RWPE1 (cell line): ENCODE measurements at places on chromosomes 6 and 20.
A peak's percentile ranks its signal among the peaks of the same experiment; 100 is the strongest.

GRCh38 chr6:355373-356208 lies 36.0 kb upstream of the IRF4 start:
- no peak for DNase-seq

DNA sequence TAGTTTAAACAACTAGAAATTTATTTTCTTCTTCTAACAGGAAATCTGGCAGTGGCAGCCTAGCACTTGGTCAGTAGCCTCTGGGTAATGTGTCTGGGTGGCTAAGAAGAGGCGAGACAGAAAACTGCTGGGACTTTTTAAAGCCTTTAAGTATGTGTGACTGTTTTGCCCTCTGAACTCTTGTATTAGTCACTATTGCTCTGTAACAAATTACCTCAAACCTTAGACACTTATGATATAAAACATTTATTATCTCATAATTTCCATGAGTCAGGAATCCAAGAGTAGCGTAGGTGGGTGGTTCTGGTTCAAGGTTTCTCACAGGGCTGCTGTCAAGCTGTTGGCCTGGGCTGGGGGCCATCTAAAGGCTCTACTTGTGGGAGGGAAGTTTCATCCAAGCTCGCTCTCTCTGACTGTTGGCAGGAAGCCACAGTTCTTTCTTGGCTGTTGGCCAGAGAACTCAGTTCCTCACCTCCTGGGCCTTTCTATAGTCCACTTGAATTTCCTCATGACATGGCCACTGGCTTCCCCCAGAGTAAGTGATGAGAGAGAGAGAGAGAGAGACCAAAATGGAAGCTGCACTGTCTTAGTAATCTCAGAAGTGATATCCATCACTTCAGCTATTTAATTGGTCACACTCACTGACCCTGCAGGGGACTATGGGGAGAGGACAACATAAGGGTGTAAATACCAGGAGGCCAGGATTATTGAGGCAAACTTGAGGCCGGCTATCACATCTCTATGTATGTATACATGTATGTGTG lies 17.4 kb upstream of the TBC1D22B start:
- DNase-seq, result peak; percentile 65

GRCh38 chr20:6614836-6615235 lies 152.7 kb upstream of the BMP2 start:
- no peak for DNase-seq

GRCh38 chr6:166775180-166775922 lies 148.3 kb upstream of the RPS6KA2 start:
- DNase-seq, result peak; percentile 69

DNA sequence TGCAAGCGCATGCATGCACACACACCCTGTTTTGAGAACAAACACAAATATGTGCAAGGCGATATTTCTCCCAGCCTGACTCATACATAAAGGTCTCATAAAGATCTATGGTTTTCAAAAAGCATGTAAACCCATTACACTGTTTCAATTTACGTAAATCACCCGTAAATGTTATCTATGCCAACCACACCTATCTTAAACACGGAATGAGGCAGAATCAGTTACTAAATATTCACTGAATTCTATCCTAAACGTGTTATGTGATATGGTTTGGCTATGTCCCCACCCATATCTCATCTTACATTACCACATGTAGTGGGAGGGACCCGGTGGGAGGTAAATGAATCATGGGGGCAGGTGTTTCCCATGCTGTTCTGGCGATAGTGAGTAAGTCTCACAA lies 621.6 kb downstream of the KIF16B start:
- DNase-seq, result no peak

- peak; percentile 48 for DNase-seq
Measured at GRCh38 chr6:20279608-20280287, 67.5 kb upstream of the MBOAT1 start.

GRCh38 chr20:49445176-49445575 lies 37.3 kb downstream of the KCNB1 start:
- DNase-seq, result peak; percentile 46

DNA sequence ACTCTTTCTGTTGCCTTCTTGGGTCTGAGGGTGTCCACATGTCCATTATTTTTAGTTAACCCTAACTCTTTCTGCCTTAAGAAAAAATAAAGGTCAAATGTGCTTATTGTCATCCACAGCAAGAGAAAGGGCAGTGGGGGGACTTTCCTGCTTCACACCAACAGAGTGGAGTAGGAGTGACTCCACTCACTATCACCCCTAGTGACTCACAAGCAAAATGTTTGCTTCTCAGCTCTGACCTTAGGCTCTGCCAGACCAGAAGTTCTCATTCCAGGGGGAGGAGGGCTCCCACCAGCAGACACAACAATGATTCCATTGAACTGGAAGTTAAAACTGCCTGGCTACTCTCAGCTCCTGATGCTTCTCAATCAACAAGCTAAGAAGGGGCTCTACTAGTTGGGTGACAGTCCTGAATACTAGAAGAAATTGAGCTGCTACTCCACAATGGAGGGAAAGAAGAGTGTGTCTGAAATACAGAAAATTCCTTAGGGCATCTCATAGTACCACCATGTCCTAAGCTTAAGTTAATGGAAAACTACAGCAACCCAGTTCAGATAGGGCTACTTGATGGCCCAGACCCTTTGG lies 83.9 kb upstream of the AFDN start:
- DNase-seq, result no peak

DNA sequence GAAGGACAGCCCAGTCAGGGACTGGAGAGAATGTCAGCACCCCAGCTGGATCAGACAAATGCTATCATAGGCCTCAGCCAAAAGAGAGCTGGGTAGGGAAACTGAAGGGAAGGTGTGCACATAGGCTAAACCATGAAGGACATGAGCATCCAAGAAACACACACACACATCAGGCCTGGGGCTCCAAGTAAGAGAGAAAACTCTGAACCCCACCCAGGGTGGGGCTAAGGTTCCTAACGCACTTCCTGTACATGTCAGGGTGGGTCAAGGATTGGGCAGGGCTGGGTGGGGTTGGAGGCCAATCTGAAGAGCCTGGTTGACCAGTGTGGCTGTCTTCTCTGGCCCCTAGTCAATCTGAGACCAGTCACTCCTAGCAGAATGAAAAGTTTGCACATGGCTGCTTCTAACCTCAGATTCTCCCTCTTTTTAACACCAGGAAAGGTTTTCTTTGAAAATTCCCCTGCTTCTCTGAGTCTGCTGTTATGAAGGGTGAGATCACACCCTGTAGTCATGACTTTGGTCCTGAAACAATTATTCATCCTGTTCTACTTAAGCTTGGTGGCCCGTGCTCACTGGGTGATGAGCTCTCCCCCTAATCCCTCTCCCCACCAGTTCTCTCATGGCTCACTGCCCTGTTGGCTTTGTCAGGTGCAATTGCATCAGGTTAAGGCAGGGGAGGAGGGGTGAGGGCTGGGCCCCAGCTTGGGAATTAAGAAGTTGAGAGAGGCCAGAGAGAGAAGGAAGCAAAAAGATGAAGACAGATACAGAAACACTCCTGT lies 88.4 kb downstream of the MAFB start:
- DNase-seq, result peak; percentile 66

DNA sequence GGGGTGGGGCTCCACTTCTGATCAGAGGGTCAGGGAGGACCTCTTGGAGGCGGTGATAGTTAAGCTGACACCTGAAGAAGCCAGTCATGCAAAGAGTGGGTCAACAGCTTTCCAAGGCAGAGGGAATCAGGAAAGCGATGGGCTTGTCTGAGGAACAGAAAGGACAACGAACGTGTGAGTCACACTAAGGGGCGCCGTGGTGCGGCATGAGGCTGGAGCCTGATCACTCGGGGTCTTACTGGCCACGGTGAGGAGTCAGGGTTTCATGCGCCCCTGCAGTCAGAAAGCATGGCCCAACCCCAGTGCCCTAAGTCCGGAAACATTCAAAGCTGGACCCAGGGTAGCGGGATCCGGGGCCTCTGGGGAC lies 50.6 kb upstream of the SLC32A1 start:
- DNase-seq, result no peak

DNA sequence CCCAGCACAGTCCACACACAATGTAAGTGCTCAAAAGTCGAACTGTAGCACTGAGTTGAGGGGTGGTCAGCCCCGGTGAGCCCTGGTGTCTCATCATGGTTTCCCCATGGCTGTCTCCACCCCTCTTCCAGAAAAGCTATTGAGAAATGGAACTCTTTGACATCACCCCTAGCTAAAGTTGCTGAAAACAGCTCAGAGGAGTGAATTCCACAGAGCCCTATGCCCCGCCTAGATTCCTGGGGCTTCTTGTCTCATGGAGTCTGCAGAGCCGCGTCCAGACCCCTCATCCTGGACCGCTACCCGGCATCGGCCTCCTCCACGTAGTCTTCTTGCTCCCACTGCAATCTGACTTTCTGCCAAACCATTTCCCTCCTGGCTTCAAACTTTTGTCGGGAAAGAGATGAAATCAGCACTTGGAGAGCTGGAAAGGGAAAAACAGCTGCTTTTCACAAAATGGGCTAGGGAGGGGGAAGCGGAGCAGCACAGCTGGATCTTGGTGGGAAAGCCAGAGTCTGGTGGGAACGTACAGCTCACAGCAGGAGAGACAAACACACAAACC lies 132.2 kb downstream of the SNX5 start:
- DNase-seq, result no peak

DNA sequence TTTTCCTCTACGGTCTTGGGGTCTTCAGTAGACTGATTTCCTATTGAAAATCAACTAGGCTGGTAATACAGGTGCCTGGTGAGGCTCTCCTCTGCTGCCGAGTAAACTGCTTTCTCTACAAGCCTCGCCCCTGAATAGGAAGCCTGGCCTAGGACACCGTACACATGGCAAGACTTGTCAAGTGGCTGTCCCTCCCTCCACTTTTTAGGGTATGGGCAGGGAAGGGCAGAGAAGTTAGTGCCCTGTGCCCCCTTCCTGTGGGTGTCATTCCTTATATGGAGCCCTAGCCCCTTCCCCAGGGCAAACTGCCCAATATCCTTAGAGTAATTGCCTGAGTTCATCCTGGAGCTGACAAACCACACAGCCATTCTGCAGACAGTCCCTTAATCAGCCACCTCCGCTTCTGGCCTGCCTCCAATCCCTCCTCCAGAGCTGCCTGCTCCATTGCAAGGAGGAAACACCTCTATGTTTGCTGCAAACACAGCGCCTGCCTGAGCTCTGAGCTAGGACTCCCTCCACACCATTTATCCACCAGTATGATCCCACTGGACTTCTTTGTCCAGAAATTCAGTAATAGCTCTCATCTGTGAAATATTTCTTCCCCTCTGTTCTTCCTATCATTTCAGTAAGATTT lies 93.1 kb downstream of the CHD6 start:
- peak; percentile 60 for DNase-seq

GRCh38 chr6:158795516-158795915 lies 23.7 kb downstream of the EZR start:
- no peak for DNase-seq

DNA sequence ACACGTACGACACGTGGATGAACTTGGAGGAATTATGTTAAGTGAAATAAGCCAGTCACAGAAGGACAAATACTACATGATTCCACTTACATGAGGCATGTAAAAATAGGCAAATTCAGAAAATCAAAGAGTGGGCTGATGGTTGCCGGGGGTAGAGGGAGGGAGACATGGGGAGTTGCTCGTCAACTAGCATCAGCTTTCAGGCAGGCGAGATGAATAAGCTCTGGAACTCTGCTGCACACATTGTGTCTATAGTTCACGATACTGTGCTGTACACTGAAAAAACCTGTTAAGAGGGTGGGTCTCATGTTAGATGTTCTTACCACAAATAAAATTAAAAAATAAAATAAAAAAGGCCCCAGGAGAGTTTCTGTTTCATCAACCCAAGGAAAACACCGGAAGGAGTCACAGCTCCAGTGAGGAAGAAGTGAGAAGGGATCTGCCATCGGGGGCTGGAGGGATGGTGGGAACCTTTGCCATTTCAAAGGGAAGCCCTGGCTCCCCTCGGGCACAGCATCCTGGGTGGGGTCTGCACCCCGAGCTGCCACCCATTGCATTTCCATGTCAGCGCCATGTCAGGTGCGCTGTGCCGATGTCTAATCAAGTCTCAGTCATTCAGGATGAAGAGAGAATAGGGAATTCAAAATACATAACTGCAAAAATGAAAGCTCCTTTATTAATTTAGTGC lies 98.3 kb downstream of the SLC22A23 start:
- DNase-seq, result no peak

- DNase-seq, result no peak
Measured at GRCh38 chr20:17611290-17611539, 41.3 kb downstream of the DSTN start.

DNA sequence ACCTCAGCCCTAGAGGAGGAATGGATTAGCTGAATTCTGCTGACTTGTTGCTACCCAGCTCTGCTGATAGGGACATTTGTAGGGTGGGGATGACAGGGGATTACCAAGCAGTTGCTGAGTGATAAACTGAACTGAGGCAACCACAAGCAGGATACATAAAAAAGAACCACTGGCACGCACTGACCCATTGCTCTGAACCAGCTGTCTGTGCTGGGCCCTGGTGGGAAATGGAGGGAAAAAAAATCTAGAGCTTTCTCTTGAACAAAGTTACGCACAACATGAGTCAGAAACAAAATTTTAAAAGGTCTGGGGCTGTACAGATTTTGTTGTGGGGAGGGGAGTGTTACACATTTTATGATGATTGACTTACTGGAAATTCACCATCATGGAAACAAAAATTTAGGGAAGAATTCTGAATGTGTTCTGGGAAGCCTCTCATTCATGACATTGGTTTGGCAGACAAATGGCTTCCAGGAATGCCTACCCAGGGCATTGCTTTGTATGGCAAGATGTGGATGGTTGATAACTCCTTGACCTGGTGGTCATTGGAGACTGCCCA lies 37.7 kb downstream of the FOXO3 start:
- no peak for DNase-seq

DNA sequence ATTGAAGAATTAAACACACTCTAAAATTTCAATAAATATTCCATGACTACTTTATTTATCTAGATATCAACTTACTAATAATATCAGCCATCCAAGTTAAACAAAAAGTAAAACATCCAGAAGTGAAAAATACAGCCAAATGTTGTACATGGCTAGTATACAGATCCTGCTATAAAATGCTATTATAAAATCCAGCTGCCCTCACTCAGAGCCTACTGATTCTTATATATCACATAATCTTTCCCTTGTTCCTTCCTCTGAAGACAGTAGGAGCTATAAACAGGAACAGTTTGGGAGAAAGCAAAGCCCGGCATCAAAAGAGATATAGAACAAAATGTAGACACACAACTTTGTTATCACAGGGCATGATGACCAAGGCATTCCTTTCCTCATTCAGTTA lies 212.9 kb downstream of the PLCB4 start:
- DNase-seq, result no peak
